ENCODE measurements at places on chromosomes 5 and 9. TPM values are rescaled to one million over a fixed set of nuclear protein-coding genes. Genes with fewer than 3 reads are reported as not detected.

- no peaks in the 10 kb centered on the region for H3K36me3 ChIP-seq
- H3K27me3 ChIP-seq: no peaks in the 10 kb centered on the region
- peak overlapping the region; percentile 2 for H3K27ac ChIP-seq
- peaks cover 11% of the 10 kb centered on the region for H3K4me1 ChIP-seq
- DNase-seq: peak; percentile 32
Measured at GRCh38 chr5:33816791-33817190, 75.0 kb downstream of the ADAMTS12 start.

DNA sequence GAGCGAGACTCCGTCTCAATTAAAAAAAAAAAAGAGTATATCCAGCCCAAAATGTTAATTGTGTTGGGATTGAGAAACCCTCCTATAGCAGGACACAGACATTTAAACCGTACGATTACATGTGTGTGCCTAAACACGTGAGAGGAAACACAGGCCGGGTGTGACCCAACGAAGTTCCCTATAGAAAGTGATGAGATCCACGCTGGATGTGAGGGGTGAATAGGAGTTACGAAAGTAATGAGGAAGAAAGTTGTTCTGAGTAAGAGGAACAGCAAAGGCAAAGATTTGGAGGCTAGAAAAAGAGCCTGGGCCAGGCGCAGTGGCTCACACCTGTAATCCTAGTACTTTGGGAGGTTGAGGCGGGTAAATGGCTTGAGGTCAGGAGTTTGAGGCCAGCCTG, 13.6 kb downstream of the NAIF1 start:
- H3K27ac ChIP-seq: no peak overlapping the region
- no peak for DNase-seq
- H3K4me1 ChIP-seq: peaks cover 41% of the 10 kb centered on the region
- no peak overlapping the region for H3K4me3 ChIP-seq
- H3K27me3 ChIP-seq: no peaks in the 10 kb centered on the region
- H3K36me3 ChIP-seq: no peaks in the 10 kb centered on the region

DNA sequence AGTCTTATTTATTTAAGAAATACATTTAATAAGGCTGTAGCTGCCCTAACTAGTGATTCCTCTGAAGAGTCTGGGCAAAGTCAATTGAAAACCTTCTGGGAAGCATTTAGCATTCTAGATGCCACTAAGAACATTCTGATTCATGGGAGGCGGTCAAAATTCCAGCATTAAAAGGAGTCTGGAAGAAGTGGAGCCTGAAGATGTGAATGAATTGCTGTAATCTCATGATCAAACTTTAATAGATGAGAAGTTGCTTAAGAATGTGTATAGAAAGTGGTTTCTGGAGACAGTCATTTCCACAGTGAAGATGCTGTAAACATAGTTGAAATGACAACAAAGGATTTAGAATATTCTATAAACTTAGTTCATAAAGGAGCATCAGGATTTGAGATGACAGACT, 61.4 kb downstream of the WDR41 start:
- no peaks in the 10 kb centered on the region for H3K27me3 ChIP-seq
- H3K4me1 ChIP-seq: peaks cover 45% of the 10 kb centered on the region
- H3K36me3 ChIP-seq: peaks cover 4% of the 10 kb centered on the region

ARL10 gene
- total RNA-seq: 0.15 TPM

DNA sequence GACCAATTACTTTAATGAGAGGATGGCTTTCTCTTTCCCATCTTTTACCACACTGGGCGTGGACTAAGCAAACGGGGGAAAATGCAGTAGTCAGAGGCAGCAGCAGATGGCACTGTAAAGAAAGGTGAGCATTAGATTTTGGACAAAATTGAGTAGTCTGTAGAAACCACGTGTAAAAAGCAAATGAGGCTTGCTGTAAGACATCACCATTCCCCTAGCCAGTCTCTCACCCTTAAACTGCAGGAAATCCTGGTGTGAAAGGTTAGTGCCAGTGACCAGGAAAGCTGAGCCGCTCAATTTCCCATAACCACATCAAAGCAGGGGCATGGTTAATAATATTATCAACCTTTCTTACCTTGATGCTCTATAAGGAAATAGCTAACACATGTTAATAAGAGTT, 31.8 kb downstream of the SPATA31C2 start:
- peak; percentile 49 for DNase-seq
- no peak overlapping the region for H3K4me3 ChIP-seq
- no peak overlapping the region for H3K27ac ChIP-seq
- H3K4me1 ChIP-seq: no peaks in the 10 kb centered on the region
- H3K27me3 ChIP-seq: no peaks in the 10 kb centered on the region

GRCh38 chr5:165000479-165001190, 1495.2 kb downstream of the MAT2B start:
- no peak for DNase-seq
- no peaks in the 10 kb centered on the region for H3K27me3 ChIP-seq
- H3K36me3 ChIP-seq: no peaks in the 10 kb centered on the region
- H3K4me3 ChIP-seq: no peak overlapping the region
- H3K27ac ChIP-seq: no peak overlapping the region

- H3K4me1 ChIP-seq: peaks cover 24% of the 10 kb centered on the region
- no peaks in the 10 kb centered on the region for H3K27me3 ChIP-seq
- H3K4me3 ChIP-seq: no peak overlapping the region
- DNase-seq: peak; percentile 48
Measured at GRCh38 chr5:33806738-33807442, 84.9 kb downstream of the ADAMTS12 start.

COL23A1 gene
- not detected for total RNA-seq

- H3K27me3 ChIP-seq: no peaks in the 10 kb centered on the region
- H3K36me3 ChIP-seq: no peaks in the 10 kb centered on the region
- no peak overlapping the region for H3K4me3 ChIP-seq
- H3K27ac ChIP-seq: no peak overlapping the region
Measured at GRCh38 chr5:5323551-5323950, 98.9 kb upstream of the ICE1 start.

- no peak overlapping the region for H3K4me3 ChIP-seq
- H3K4me1 ChIP-seq: no peaks in the 10 kb centered on the region
- peaks cover 44% of the 10 kb centered on the region for H3K27me3 ChIP-seq
- H3K27ac ChIP-seq: no peak overlapping the region
- no peaks in the 10 kb centered on the region for H3K36me3 ChIP-seq
Measured at GRCh38 chr5:67644221-67644920, 447.8 kb upstream of the CD180 start.

DNA sequence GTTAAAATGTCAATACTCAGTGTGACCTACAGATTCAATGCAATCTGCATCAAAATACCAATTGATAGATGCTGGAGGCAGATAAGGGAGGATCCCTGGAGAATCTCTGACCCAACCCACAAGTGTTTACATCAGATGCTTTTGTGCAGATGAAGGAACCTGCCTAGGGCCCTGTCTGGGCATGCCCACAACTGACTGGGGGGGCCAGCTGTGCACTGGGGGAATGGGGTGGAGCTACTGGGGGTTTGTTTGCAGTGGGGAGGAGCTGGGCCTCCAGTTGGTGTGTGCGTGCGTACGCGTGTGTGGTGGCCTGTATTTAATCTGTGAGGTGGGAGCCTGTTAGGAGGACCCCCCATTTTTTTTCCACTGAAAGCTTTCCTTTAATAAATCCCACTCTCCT, 244.9 kb downstream of the TRIM36 start:
- no peak for DNase-seq
- no peaks in the 10 kb centered on the region for H3K36me3 ChIP-seq
- H3K4me1 ChIP-seq: no peaks in the 10 kb centered on the region
- no peak overlapping the region for H3K4me3 ChIP-seq
- no peaks in the 10 kb centered on the region for H3K27me3 ChIP-seq
- no peak overlapping the region for H3K27ac ChIP-seq

- no peaks in the 10 kb centered on the region for H3K27me3 ChIP-seq
- no peak overlapping the region for H3K27ac ChIP-seq
- no peaks in the 10 kb centered on the region for H3K36me3 ChIP-seq
- 0 out of 2 replicates have a peak, but pooled peaks cover 5% of the 10 kb centered on the region for H3K4me1 ChIP-seq
- H3K4me3 ChIP-seq: no peak overlapping the region
Measured at GRCh38 chr5:78889369-78890140, 95.6 kb downstream of the ARSB start.

DNA sequence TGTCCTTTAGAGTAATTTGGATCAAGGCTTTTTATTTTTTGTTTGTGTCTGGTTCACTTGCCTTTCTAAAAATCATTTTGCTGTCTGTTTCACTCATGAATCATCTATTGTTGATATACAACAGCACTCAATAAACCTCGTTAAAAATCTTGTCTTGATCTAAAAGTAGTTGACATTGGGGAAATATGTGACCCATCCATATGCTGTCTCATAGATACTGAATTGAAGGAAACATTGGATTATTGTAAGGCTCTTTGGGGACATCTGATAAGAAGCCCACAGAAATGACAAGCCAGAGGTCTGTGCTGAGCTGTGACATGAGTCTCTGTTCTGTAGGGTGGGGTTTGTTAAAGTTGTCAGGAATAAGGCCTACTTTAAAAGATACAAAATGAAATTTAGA, 208.0 kb downstream of the PDZD2 start:
- no peak overlapping the region for H3K27ac ChIP-seq
- no peaks in the 10 kb centered on the region for H3K36me3 ChIP-seq
- H3K4me1 ChIP-seq: no peaks in the 10 kb centered on the region
- no peak overlapping the region for H3K4me3 ChIP-seq

GRCh38 chr5:122151640-122152039, 22.3 kb downstream of the ZNF474 start:
- H3K27ac ChIP-seq: no peak overlapping the region
- DNase-seq: peak; percentile 40
- H3K36me3 ChIP-seq: no peaks in the 10 kb centered on the region
- no peaks in the 10 kb centered on the region for H3K27me3 ChIP-seq
- H3K4me3 ChIP-seq: no peak overlapping the region
- peaks cover 14% of the 10 kb centered on the region for H3K4me1 ChIP-seq

NEUROG1 gene
- not detected for total RNA-seq

DNA sequence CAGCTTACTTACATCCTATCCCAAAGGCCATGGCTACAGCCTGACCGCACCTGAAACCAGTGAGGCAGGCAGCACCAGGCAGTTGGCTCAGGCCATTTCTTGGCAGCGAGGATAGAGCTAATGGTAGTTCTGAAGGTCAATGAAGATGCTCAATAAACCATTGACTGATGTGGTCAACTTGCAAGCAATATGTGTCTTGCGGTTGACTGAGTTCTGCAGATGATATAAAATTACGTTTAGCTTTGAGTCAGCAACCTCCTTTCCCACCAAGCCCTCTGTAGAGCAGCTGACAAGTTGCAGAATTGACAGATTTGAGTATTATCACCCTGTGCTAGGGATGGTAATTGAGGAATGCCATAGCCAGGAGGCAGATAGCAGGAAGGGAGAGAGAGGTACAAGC, 189.0 kb upstream of the PUM3 start:
- H3K27me3 ChIP-seq: peaks cover 15% of the 10 kb centered on the region
- DNase-seq: no peak
- H3K36me3 ChIP-seq: no peaks in the 10 kb centered on the region

ITGA1 gene
- total RNA-seq: 4.7 TPM

- no peaks in the 10 kb centered on the region for H3K36me3 ChIP-seq
- no peak for DNase-seq
- no peaks in the 10 kb centered on the region for H3K27me3 ChIP-seq
- H3K27ac ChIP-seq: no peak overlapping the region
- H3K4me3 ChIP-seq: no peak overlapping the region
Measured at GRCh38 chr9:105346273-105346672, 101.6 kb upstream of the FSD1L start.

UBAP2 gene
- 12.6 TPM for total RNA-seq

- H3K27ac ChIP-seq: peak overlapping the region; percentile 41
- peak; percentile 90 for DNase-seq
- H3K36me3 ChIP-seq: no peaks in the 10 kb centered on the region
Measured at GRCh38 chr5:180313677-180314505, 22.0 kb upstream of the MAPK9 start.

PCDHB14 gene
- 0.58 TPM for total RNA-seq

- no peaks in the 10 kb centered on the region for H3K27me3 ChIP-seq
- no peak overlapping the region for H3K27ac ChIP-seq
- DNase-seq: no peak
- H3K36me3 ChIP-seq: no peaks in the 10 kb centered on the region
Measured at GRCh38 chr5:136605638-136606037, 240.3 kb upstream of the TRPC7 start.

GRCh38 chr5:66629446-66629845, 33.3 kb downstream of the MAST4 start:
- H3K27me3 ChIP-seq: no peaks in the 10 kb centered on the region
- no peak for DNase-seq
- H3K36me3 ChIP-seq: no peaks in the 10 kb centered on the region
- no peak overlapping the region for H3K4me3 ChIP-seq
- H3K4me1 ChIP-seq: no peaks in the 10 kb centered on the region

GRCh38 chr5:97525780-97526179, 342.7 kb upstream of the RIOK2 start:
- no peak overlapping the region for H3K4me3 ChIP-seq
- no peaks in the 10 kb centered on the region for H3K36me3 ChIP-seq
- DNase-seq: no peak
- no peaks in the 10 kb centered on the region for H3K27me3 ChIP-seq
- H3K27ac ChIP-seq: no peak overlapping the region

DNA sequence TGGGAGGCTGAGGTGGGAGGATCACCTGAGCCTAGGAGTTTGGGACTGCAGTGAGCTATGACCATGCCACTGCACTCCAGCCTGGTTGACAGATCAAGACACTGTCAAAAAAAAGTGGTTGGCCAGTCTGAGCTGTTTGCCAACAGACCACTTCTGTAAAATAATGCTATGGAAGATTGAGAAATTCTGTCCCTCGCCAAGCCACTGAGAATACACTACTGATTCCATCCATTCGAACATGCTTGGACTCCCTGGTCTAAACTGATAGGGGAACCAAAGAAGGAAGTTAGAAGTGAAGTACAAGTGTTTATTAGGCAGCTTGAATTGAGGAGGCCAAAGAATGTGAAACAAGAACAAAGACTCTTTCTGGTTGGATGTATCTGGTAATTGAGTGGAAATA, 27.2 kb downstream of the ENC1 start:
- no peaks in the 10 kb centered on the region for H3K27me3 ChIP-seq
- H3K36me3 ChIP-seq: no peaks in the 10 kb centered on the region
- no peak for DNase-seq

DNA sequence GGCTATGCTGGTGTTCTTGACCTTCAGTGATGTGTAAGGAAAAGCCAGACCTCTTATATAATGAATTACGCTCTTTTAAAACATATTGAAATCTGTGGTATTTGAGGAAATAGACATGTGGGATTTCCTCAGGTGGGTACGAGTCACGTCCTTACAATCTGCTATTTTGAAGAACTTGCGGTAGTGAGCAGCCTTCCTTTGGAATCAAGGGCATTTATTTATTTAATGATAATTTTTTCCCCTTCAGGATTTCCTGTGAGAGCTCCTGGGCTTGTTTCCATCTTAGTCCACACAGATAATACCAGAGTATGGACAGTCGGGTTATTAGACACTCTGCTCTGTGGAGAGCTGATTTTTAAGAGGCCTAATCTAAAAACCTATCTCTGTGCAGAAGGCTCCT, 167.9 kb downstream of the ARHGEF28 start:
- peak overlapping the region; percentile 34 for H3K27ac ChIP-seq
- peaks cover 3% of the 10 kb centered on the region for H3K36me3 ChIP-seq
- peaks cover 46% of the 10 kb centered on the region for H3K4me1 ChIP-seq
- DNase-seq: peak; percentile 56
- H3K4me3 ChIP-seq: no peak overlapping the region

ZNF782 gene
- 5.3 TPM for total RNA-seq

DNA sequence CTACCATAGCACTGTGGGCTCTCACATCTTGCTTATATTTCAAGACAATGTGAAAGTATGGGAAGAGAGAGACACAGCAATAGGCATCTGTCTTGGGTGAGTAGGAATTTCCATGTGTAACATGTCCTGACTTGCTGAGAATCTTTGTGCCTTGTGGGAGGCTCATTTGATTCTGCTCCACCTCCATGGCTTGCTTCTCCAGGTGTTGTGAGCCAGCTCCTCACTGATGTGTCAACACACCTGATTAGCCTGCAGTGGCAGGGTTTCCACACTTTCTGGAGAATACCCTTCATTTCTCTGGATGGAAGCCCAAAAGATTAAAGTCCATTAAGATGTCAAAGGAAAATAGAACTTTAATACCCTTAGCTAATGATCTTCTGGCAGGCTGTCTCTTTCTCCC, 613.6 kb downstream of the ZNF608 start:
- no peak for DNase-seq
- no peaks in the 10 kb centered on the region for H3K36me3 ChIP-seq
- H3K27me3 ChIP-seq: no peaks in the 10 kb centered on the region
- no peak overlapping the region for H3K4me3 ChIP-seq

C5orf46 gene
- 59.9 TPM for total RNA-seq
